GM12891 (cell line): ENCODE measurements at places on chromosomes 1 and 21.

- DNase-seq, result no peak
Observed at GRCh38 chr1:113248494-113248893, 141.8 kb upstream of the MAGI3 start.

DNA sequence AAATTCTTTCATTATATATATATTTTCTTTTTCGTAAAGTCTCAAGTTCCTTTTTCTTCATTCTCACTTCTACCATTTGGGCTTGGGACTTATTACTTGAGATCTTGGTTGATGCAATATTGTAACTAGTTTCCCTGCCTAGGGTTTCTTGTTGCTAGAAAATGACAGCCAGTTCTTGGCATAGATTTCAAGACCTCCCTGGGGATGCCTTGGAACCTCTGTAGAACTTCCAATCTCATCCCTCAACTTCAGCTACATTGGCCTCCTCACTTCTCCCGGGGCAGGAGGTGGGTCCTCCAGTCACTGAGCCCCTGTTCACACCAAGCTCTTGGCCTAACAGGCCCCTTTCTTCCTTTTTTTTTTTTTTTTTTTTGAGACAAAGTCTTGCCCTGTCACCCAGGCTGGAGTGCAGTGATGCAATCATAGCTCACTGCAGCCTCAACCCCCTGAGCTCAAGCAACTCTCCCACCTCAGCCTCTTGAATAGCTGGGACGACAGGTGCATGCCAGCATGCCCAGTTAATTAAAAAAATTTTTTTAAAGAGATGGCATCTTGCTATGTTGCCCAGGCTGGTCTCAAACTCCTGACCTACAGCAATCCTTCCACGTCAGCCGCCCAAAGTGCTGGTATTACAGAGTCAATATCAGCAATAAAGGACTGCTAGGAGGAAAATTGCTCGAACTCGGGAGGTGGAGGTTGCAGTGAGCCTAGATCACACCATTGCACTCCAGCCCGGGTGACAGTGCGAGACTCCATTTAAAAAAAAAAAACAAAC is 33.1 kb downstream of the MAP3K7CL start:
- DNase-seq, result no peak

DNA sequence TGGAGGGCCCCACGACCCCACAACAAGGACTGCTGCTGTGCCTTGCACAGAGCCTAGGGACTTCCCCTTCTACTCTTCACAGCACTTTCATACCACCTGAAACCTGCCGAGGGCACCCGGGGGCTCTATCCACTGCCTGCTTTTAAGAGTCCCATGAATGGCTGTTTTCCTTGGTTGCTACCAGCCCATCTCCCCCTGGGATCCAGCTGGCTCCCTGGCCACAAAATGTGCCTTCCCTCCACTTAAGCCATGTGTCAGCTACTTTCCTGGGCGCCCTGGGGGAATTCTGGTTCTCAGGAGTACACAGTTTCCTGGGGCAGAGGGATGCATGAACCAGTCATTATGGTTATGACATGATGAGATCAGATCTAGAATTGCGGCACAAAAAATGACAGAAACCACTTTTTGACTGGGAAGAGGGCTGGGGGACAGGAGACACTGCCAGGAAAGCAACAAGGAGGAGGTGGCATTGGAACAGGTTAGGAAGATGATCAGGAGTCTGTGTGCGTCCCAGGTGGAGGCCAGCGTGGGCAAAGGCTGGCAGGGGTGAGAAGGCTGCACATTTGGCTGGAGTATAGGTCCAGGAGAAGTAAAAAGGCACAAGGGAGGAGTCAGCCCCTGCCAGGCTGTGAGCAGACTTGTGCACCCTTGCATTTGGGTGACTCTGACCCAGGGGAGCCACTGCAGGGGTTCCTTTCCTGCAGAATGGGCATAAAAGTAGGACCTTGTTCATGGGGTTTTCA is 3.2 kb upstream of the TNFRSF8 start:
- no peak for DNase-seq

DNA sequence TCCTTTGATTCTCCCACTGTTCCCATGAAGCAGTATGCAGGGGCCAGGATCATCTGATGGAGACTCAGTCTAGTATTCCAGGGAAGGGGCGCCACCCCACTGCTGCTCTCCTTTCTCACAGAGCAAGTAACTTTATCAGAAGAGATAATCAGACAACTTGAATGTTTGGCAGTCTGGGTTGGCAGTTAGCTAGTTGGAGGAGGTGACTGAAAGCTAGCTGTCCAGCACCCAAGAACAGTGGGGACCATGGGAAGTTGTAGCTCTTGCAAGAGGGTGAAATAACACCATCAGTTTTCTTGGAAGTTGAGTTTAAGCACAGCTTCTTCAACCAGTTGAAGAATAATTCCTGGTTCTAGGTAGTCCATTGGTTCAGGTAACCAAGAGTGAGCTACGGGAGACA is 22.2 kb upstream of the AGL start:
- no peak for DNase-seq

DNA sequence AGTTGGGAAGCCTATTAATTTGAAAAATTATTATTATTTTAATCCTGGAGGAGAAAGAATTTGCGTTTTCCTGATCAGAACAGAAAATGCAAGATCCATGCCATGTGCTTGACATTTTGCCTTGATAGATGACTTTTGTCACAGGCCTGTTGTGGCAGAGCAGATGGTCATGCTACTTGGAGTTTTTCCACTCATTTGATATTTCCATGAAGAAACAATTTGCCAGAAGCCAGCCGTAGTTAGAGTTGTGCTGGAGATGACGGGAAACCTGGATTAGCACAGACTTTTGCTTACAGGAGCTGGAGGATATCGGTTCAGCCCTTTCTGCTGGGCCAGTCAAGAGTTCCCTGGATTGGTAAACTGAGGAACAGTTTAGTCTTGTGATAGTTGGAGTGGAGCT is 3.2 kb downstream of the RCAN3 start:
- no peak for DNase-seq

DNA sequence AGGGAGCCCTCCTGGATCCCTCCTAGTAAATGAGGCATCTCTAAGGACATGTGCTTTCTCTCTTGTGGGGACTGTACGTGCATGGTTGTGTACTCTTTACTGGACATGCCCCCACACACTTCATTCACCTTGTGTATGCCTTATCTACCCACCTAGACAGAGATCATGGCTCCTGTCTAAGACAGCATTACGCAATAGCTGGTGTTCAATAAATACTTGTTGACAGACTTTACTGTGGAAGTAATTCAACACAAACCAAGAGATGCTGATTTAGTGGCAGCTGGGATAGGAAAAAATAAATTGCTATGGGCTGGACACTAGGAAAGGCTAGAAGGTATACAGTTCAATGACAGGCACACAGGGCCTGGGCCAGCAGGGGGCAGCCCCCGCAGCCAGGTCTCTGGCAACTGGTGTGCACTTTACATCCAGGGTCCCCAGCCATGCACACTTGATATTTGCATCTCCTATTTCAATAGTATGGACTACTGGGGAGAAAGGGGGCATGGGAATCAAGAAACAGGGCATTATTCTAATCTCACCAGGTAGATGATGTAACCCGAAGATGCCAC is 24.2 kb downstream of the TRABD2B start:
- no peak for DNase-seq

- peak; percentile 10 for DNase-seq
Observed at GRCh38 chr1:176374967-176375569, 87.9 kb upstream of the PAPPA2 start.

DNA sequence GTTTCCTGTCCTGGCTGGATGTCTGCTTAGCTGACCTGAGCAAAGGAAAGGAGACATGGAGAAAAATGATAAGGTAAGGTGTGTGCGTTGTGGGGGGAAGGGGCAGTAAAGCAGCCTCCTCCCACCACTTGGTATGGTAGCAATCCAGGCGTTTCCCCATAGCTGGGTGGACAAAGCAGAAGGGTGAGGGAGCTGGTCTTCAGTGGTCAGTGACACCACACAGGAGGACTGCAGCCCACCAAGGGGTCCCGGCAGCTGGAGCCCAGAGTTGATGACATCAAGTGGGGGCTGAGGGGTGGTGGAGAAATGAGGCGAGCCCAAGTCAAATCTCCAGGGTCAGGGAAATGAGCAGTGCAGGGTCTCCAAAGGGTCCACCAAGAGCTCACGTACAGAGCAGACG is 69.3 kb upstream of the LRRN2 start:
- DNase-seq, result no peak

- DNase-seq, result no peak
Observed at GRCh38 chr1:96651517-96651916, 70.1 kb upstream of the PTBP2 start.
